ENCODE measurements at places on chromosomes 12 and 14. TPM values are rescaled to one million over a fixed set of nuclear protein-coding genes. Genes with fewer than 3 reads are reported as not detected.

The KRT73 gene
- total RNA-seq, result not detected

The SLC39A9 gene
- 89.0 TPM for total RNA-seq

The ARHGEF25 gene
- total RNA-seq, result 53.5 TPM

The ZDHHC22 gene
- total RNA-seq, result 5.6 TPM

The PTPN6 gene
- total RNA-seq, result 5.1 TPM

The ORMDL2 gene
- 7.5 TPM for total RNA-seq

The LIMA1 gene
- 66.3 TPM for total RNA-seq

The AMN gene
- 0.33 TPM for total RNA-seq

The TCTN2 gene
- total RNA-seq, result 24.1 TPM

The KRT71 gene
- total RNA-seq, result 0.77 TPM

The SMIM41 gene
- total RNA-seq, result not detected

The ABCD4 gene
- 78.2 TPM for total RNA-seq

The MARK3 gene
- 144 TPM for total RNA-seq

The KLHDC1 gene
- total RNA-seq, result 14.6 TPM

The TMEM229B gene
- 7.0 TPM for total RNA-seq

The M6PR gene
- total RNA-seq, result 66.0 TPM

The C14orf132 gene
- total RNA-seq, result 69.9 TPM

The ANKRD33 gene
- total RNA-seq, result 4.2 TPM

The TCL1B gene
- not detected for total RNA-seq

The TAS2R7 gene
- total RNA-seq, result not detected

The ITGB7 gene
- total RNA-seq, result 2.9 TPM

The MAP1LC3B2 gene
- total RNA-seq, result 1.5 TPM

The HCAR3 gene
- total RNA-seq, result 2.1 TPM

The EPYC gene
- total RNA-seq, result not detected

All from camera-type eye (tissue), 1 donor.